CD4-positive, alpha-beta T cell treated with Interleukin-1 beta for 1 hour (primary cell): ENCODE measurements at places on chromosomes 12 and 14.

- DNase-seq = no peak
These were observed 4.0 kb downstream of the SETD1B start for GRCh38 chr12:121807642-121808347.

DNA sequence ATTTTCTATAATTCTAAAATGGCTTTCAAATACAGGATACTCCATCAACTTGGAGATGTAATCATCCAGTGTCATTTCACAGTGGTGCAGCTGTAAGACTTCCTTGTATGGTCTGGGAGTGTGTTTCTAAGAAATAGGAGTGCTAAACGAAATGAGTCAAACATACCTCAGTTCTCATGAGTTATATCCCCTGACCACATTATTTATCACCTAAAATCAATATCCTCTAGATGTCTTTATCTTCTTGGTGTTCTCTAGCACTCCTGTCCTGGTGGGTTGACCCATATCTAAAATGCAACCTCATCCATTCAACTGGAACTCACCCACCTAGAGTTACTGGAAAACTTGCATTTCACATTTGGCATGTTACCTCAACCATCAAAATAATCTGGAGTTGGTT is 33.2 kb downstream of the TMEM30B start:
- no peak for DNase-seq

- DNase-seq = no peak
These were observed 87.4 kb downstream of the OTOGL start for GRCh38 chr12:80186727-80187217.

DNA sequence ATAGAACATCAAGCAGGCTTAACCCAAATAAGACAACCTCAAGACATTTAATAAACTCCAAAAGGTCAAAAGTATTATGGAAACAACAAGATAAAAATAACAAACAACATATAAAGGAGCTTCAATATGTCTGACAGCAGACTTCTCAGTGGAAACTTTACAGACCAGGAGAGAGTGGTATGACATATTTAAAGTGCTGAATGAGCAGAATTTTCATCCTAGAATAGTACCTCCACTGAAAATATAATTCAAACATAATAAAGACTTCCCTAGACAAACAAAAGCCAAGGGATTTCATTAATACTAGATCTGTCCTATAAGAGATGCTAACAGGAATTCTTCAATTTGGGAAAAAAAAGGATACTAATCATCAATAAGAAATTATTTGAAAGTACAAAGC is 1005.0 kb downstream of the TMTC2 start:
- no peak for DNase-seq

- DNase-seq = no peak
These were observed 53.6 kb downstream of the HECTD4 start for GRCh38 chr12:112328456-112329124.

DNA sequence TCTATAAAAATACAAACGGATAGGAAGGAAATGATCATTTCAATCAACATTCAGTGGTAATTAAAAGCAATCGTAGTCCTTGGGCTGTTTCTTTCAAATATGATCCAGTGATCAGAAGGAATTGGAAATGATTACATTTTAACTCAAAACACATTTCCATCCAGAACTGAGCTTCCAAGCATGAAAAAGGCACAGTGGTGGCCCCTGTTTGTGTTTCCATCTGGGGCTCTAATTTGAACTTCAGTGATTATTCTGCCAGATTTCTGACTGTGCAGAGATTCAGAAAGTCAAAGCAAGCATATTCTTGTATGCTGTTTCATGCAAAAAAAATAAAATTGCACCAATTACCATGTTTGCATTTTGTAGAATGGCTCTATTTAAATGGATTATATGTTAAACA is 157.0 kb upstream of the LMNTD1 start:
- no peak for DNase-seq

DNA sequence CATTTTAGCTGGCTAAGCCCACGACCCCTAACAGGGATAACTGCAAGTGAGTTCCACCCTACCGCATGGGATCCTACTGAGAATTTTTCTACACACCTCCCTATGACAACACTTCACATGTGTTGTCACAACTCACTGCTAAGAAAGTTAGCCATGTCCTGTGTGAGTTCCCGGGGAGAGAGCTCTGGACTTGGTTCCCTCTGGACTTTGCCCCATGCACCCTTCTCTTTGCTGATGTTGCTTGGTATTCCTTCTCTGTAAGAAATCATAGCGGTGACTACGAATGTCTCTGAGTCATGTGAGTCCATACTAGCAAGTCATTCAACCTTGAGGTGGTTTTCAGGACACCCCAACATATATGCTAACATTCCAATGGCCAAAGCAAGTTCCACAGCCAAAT is 9.5 kb upstream of the CDKN3 start:
- no peak for DNase-seq

DNA sequence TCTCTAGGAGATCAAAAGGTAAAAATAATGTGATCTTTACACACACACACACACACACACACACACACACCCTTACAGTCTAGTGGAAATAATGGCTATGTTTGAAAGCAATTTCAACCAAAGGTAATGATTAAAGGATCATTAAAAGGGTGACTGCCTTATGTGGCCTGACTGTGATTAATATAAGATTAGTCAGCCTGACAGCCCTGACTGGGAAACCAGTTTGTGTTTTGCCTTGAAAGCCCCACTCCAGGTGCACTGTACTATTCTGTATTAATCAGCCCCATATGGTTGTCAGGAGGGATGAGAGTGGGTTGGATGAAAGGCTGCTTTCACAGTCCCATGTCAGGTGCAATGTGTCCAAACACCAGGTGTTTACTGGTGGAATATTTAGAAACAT is 10.5 kb downstream of the RASSF9 start:
- DNase-seq = no peak

DNA sequence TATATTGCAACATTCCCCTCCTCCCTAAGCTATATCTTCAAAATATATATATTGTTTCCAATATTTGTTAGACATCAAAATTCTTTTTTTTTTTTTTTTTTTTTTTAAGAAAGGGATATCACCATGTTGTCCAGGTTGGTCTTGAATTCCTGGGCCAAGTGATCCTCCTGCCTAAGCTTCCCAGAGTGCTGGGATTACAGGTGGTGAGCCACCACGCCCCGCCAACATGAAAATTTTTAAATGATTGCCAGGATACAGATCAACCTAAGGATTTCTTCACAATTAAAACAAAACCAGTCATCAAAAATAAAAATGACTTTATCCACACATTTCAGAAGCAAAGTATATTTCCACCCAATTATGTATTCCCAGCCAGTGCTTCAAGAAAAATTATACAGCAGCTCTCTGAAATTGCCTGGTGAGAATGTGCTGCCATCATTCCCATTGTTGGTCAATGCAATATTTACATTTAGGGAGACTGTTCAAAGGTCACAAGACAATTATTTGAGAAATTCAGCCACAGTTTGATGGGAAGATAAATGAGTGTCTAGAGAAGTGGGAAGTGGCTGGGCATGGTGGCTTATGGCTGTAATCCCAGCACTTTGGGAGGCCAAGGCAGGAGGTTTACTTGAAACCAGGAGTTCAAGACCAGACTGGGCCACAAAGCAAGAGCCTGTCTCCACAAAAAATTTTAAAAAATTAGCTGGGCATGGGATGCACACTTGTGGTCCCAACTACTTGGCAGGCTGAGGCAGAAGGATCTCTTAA is 141.7 kb upstream of the AMIGO2 start:
- no peak for DNase-seq

- no peak for DNase-seq
These were observed at the start of gene HHIPL1 for GRCh38 chr14:99644723-99645544. Gene HHIPL1, plus strand, starts transcription at chr14:99645129. Its CDS starts 79 bp downstream, at chr14:99645208.
